GM12878 (cell line): ENCODE measurements at places on chromosomes 7 and 10. TPM values are rescaled to one million over a fixed set of nuclear protein-coding genes. Genes with fewer than 3 reads are reported as not detected.

DNA sequence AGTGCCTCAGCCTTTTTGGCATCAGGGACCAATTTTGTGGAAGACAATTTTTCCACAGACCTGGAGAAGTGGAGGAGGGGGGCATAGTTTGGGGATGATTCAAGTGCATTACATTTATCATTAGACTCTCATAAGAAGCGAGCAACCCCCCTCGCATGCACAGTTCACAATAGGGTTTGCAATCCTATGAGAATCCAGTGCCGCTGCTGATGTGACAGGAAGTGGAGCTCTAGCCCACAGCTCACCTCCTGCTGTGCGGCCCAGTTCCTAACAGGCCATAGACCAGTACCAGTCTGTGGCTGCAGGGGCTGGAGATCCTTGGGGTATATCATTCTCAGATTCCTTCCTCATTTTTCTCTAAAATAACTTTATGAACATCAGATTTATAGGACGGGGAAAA is 50.8 kb downstream of the ATAD1 start:
- DNase-seq = no peak

GRCh38 chr10:62639144-62639543 is 165.4 kb upstream of the ADO start:
- DNase-seq = no peak

DNA sequence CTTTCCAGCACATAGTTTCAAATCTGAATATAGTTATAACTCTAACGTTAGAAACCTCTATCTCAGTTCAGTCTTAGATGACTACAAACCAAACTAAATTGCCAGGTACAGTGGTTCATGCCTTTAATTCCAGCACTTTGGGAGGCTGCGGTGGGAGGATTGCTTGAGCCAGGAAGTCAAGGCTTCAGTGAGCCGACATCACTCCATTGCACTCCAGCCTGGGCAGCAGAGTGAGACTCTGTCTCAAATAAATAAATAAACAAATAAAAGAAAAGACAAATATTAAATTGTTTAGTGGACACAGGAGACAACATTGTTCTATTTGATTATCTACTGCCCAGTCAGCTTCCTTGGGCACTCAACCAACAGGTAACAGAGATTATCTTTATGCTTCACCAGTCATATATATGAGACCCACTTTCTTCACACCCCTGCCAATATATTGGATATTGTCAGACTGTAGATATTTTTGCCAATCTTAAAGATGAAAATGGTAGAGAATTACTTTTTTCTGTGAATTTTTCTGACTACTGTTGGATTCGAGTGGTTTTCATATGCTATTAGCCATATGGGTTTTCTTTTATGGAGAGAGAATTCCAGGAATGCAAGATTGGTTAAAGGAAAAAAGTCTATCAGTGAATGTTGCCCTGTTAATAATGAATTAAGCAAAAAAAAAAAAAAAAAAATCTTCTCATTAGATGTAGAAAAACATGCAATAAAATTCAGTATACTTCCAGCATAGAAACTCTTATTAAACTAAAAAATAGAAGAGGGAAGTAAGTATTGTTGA is 16.0 kb downstream of the HDAC9 start:
- no peak for DNase-seq

Gene ABCC2
- polyA plus RNA-seq = 0.10 and 0.20 TPM in 2 replicates

Gene ZFYVE27
- 20.8 and 21.3 TPM in 2 replicates for polyA plus RNA-seq

DNA sequence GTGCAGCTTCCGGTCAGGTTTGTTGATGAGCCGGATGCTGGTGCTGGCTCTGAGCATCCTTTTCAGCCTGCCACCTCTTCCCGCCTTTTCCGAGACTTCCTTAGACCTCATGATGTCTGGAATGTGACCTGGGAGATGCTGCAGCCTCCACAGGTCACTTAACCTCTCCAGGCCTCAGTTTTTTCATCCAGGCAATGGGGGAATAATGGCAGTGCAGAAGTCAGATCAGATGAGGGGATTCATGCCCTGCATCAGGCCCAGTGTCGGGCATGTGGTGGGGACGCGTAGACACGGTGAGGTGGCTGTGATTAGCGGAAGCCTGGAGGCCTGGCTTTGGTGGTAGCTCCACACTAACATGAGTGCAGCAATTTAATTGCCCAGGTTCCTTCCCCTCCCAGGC is 24.6 kb downstream of the PFKFB3 start:
- no peak for DNase-seq

Gene CUL1
- 63.5 and 66.2 TPM in 2 replicates for polyA plus RNA-seq

Gene NXPH1
- not detected in 2 replicates for polyA plus RNA-seq

Gene CYP26A1
- polyA plus RNA-seq = not detected in 2 replicates

Gene CCDC172
- polyA plus RNA-seq = not detected in 2 replicates

DNA sequence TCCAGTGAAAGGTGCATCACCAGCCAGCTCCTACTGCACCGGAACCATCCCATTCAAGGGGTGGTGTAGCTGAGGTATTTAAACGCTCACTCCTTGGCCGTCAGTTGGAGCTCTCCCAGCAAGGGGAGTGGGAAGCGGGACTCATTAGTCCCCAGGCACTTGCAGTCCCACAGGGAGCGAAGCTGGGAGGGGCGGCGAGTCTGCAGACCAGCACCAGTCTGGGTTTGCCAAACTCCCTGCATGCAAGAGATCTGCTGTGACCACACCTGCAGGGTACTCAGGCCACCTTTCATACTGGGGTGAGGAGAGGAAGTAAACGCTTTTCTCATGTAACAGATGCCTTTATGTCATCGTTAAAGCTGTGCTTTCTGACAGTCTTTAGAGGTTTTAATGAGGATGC is 187.9 kb downstream of the PTPRN2 start:
- DNase-seq = no peak
